ENCODE measurements at places on chromosomes 13 and 19.

- no peak for DNase-seq
These were observed 220.1 kb upstream of the SERP2 start for GRCh38 chr13:44153496-44153895.

- DNase-seq, result no peak
These were observed 19.6 kb upstream of the B3GNT3 start for GRCh38 chr19:17775245-17775927.

DNA sequence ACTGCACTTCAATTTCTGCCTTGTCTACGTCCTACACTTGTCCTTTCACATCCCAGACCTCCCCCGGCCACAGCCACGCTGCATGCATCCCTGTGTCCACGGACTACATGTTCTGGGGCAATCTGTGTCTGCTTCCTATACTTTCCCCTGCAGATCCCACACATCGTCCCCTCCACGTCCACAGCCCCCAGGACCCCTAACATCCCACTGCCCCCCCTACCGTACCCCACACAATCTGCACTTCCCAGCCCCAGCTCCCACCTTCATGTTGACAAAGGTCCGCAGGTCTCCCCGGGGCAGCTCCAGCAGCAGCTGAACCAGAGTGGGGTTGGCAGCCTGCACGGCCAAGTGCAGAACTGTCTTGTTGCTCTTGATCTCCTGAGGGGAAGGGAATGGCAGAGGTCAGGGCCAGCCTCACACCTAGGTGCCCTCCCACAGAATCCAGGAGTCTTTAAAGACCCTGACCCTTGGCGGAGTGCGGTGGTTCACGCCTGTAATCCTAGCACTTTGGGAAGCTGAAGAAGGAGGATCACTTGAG is 10.2 kb downstream of the NFKBID start:
- no peak for DNase-seq

- no peak for DNase-seq
These were observed 13.7 kb downstream of the ZNF441 start for GRCh38 chr19:11780431-11781020.

DNA sequence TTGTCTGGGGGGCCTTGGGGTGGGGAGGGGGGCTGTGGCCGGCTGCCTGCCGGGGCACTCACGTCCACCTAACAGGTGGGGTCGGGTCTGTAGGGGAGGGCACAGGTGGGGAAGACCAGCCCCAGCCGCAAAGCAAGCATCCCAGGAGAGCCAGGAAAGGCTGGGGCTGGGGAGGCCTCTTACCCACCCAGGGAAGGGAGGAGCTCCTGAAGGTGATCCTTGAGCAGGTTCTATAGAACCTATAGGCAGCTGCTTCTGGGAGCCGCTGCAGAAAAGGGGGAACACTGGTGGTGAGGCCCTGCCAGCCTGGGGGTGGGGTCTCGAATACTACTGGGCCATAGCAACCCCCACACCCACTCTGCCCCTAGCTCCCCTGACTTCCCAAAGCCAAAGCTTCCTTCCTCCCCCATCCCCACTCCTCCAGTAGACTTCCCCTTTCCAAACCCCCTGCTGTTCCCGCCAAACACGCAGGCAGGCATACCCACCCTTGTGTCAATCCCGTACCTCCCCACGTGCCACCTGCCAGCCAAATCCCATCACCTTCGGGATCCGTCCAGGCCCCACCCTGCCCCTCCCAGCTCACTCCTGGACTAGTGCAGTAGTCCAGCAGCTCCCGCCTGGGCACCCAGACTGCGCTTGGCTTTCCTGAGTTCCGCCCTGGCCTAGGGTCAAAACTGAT is 5.6 kb downstream of the KLF16 start:
- no peak for DNase-seq

- no peak for DNase-seq
These were observed at the start of gene KLK5 for GRCh38 chr19:50952910-50953309. KLK5 (minus strand) TSS chr19:50953038; CDS start chr19:50952657, 381 bp downstream.

- no peak for DNase-seq
These were observed 703.6 kb downstream of the SLITRK6 start for GRCh38 chr13:85095418-85096272.

DNA sequence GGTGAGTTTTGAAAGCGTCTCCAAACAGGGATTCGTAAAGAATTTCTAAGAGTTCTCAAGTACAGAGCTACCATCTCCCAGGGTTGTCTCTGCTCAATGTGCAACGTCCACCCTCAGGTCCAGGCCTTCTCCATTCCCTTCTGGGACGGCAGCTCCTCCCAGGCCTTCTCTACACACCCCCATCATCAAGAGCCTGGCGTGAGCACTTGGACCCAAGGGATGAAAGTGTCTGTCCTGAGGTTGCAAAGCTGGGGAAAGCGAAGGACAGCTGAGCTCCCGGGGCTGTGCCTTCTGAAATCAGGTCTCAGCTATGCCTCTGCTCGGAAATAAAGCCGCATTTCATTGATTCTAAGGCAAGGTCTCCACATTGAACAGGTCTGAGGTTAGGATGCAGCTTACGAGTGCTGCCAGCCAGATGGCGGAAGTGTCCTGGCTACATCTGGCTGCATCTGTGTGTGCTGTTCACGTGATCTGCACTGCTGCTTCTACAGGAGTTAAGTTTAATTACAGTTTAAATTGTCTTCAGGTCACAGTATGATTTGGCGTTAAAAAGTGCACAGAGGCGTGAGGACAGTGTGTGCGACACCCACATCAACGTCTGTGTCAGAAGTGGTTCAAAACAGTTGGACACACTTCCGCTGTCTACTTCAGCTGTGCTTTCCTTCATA is 27.0 kb upstream of the MIER2 start:
- DNase-seq, result no peak

Data from stimulated activated CD4-positive, alpha-beta T cell treated with anti-CD3 and anti-CD28 coated beads, Interleukin-1b, Interleukin-23, amount 100 ng/mL, for 4 hours (primary cell).